ENCODE measurements at places on chromosomes 6 and 20.

- DNase-seq = no peak
Observed at GRCh38 chr20:2152317-2152716, 50.7 kb downstream of the STK35 start.

- no peak for DNase-seq
Observed at GRCh38 chr6:106134906-106135634, 48.9 kb downstream of the PRDM1 start.

GRCh38 chr6:160084198-160084776 lies 37.3 kb upstream of the SLC22A1 start:
- no peak for DNase-seq

GRCh38 chr6:69775941-69776340 lies 20.9 kb downstream of the LMBRD1 start:
- DNase-seq = no peak

- DNase-seq = no peak
Observed at GRCh38 chr6:24940311-24940917, 4.7 kb upstream of the RIPOR2 start.

DNA sequence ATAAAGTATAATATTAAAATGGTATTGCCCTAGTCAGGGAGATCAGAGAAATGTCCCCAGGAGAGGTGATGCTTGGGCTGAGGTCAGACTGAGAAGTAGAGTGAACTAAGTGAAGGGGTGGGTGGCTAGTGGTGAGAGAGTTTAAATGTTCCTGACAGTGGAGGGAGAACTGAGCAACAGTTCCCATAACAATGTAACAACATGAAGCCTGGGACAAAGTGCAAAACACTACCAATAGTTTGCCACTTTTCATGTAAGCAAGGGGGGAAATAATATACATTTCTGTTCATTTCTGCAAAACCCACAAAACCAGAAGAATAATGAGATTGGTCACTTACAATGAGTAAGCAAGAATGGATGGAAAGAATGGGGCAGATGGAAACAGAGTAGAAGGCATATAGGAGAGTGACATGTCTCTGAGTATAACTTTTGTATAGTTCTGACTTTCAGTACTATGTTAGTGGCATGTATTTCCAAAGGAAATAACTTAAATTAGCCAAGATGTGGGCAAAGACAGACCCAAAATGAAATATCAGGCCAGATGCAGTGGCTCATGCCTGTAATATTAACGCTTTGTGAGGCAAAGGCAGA lies 13.3 kb upstream of the FAXC start:
- DNase-seq = no peak

GRCh38 chr6:53924821-53925422 lies 130.1 kb downstream of the LRRC1 start:
- DNase-seq = no peak

DNA sequence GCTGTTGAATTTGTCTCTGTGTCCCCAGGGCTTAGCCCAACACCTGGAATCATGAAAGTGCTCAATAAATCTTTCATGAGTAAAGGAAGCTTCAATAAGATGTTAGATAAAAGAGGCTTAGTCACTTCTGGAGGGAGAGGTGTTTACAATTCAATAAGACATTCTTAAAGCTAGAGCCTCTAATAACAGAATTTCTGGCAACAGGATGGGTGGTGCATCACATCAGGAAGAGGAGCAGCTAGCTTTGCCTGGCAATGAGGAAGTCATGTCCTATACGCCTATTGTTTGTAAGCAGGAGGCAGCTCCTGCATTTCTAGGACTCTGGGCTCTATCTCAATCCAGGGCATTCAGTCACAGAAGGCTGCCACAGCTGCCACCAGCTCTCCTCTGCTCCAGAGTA lies 638.5 kb downstream of the EPM2A start:
- DNase-seq = no peak

- no peak for DNase-seq
Observed at GRCh38 chr6:15904651-15905376, 224.1 kb upstream of the MYLIP start.

- no peak for DNase-seq
Observed at GRCh38 chr6:145405006-145405551, 330.2 kb downstream of the EPM2A start.

- DNase-seq = peak; percentile 66
Observed at GRCh38 chr6:138692058-138692977, 81.3 kb upstream of the CCDC28A start.

DNA sequence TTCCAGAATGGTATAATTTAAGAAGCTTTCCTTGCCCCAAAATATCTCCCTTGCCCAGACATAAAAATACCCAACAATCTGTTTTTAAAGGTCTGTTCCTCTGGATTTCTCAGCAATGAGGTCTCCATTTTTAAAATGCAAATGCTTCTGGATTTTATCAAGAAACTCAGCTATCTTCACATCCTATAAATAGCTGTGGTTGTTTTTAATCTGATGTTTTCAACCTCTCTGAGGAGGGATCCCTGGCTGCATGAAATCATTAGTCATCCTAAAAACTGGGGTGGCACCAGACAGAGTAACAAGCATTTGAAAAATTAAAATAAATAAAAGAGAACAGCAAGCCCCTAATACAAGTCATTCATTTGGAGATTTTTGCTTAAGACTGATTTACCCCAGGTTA lies 168.5 kb upstream of the ID4 start:
- no peak for DNase-seq

- no peak for DNase-seq
Observed at GRCh38 chr6:105507811-105508210, 104.9 kb upstream of the PREP start.

Data from left kidney (tissue), 8 donors.